ENCODE measurements at places on chromosomes 6 and 20.
A peak's percentile ranks its signal among the peaks of the same experiment; 100 is the strongest.

GRCh38 chr6:71509191-71510005 lies 220.8 kb downstream of the OGFRL1 start:
- no peak for DNase-seq

DNA sequence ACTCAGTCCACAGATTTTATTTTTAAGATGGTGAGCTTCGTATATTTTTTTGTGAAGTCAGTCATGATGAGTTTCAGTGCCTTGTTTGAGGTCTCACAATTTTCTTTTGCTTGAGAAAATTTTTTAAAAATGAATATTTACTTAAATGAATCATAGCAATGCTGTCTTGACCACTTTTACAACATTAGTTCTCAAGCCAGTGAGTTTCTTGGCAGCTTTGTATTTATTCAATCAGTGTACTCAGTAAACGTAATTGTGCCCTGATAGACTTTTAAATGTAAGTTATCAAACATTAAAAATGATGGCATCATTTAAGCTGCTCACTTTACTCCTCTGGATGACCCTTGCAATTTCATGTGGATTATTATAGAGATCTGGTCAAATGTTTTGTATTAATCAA lies 261.4 kb downstream of the KHDC1L start:
- DNase-seq, result no peak

DNA sequence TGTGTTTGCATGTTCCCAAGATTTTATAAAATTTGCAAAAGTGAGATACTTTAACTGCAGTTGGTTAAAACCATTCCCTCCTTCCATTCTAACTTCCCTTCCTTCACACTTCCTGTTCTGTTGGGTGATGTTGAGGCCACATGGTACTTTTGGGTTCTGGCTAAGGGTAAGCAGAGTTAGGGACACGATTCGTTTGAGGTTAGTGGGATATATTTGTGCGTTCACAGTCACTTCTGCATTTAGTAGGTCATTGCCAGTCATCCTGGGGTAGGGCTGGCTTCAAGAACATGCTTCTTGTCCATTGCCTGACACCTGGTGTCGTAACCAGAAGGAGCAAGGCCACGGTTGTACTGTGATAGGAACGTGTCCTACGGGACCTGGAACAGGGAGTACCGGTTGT lies 340.1 kb downstream of the ZFAND3 start:
- DNase-seq, result no peak

GRCh38 chr20:41447006-41447405 lies 80.4 kb upstream of the EMILIN3 start:
- no peak for DNase-seq

DNA sequence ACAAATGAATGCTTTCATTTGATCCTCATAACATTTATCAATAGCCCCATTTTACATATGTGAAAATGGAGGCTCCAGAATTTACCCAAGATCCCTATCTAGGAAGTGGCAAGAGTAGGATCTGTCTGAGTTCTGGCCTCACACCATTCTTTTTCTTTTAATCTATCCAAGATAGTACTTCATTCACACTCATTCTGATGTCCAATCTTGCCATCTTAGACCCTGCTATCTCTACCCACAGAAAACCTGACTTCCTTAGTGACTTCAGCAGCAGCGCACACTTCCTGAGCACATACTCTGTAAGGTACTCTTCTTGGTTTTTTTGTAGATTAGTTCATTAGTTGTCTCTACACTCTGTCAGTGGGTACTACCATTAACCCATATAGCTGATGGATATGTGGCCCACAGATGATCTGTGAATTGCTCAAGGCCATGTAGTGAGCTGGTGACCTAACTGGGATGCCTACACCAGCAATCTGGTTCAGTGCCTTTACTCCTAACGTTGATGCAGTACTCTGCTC lies 36.3 kb downstream of the COX4I2 start:
- no peak for DNase-seq

DNA sequence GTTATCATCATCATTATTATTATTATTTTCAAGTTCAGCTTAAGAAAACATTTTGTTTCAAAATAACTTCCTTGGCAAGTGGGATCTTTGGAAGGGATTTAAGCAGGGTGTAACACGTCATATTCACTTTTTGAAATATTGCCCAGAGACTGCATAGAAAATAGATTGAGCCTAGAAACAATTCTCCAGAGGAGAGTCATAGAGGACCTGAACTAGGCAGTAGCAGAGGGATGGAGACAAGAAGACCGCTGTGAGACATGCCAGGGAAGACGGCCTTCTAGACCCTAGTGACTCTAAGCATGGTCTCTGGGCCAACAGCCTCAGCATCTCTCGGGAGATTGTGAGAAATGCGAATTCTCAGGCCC lies 55.5 kb downstream of the EDN1 start:
- no peak for DNase-seq

DNA sequence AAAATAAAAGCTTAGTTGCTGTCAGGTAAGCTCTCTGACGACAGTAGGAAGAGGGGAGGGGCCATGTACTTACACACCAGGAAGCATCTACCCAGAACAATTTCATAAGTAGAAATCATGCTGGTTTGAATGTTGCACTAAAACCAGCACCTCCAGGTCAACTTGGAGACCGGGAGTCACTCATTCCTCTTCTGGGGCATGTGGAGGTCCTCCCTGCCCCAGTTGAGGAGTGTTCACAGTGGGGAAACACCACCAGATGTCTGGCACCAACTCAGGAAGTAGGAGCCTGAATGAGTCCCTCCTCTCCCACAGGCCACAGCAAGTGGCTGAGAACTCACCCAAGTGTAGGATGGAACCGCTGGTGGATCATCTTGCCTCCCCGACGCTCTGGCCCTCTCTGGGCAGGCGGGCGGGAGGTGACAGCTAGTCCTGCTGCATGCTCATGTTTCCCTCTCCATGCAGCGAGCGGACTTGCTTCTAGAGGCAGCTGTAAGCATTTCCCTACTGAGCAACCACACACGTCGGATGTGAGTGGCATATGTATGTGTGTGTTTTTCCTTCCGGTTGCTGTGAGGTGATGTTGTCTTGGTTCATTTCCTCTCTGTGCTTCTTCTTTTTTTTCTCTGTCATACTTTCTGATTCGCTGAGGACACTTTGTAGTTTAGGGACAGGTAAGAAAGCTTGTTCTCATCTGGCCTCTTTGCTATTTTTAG lies 149.5 kb upstream of the NEDD9 start:
- no peak for DNase-seq

GRCh38 chr6:16336056-16336818 lies 97.8 kb downstream of the GMPR start:
- DNase-seq, result no peak

DNA sequence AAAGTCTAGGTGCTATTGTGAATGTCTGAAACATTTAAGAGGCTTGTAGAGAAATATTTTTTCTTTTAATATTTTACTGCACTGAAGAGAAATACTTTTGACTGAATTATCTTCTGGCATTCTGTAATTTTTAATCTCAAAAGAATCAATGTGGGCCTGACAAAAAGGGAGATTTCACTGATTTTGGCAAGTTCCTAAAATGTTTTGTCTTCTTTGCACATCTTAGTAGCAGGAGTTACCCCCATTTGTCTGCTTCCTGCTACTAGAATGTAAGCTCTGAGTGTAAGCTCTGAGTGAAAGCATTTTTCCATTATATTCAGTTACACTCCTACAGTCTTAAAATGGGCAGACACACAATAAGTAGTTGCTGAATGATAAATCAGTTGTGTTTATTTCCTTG lies 31.1 kb downstream of the HDAC2 start:
- no peak for DNase-seq

- no peak for DNase-seq
Measured at GRCh38 chr6:167993169-167993568, 4.3 kb upstream of the KIF25 start.

- no peak for DNase-seq
Measured at GRCh38 chr20:59678288-59678687, 73.9 kb downstream of the PHACTR3 start.

DNA sequence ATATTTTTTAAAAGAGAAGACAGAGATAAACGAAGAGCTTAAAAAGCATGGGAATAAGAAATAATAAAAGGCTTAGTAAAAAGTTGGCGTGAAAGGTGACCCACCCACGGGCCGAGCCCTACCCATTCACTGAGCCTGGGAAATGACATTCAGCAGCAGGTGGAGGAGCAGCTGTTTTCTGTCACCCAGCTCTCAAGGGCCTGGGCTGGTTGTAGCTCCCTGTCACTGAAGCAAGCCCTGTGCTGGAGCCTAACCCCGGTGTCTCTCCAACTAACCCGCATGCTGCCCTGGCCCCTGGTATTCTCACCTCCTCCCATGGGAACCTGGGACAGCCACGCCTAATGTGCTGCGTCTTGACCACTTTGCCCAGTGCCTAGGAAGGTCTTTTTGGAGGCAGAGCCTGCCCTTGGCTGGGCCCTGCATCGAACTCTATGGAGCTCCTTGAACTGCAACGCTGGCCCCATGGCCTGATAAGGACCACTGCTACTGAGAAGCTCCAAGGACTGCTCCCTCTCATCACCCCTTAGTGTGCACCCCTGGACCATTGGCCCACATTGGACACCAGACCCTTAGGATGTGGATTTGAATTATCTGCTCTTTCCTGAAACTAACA lies 68.8 kb upstream of the IYD start:
- DNase-seq, result no peak

DNA sequence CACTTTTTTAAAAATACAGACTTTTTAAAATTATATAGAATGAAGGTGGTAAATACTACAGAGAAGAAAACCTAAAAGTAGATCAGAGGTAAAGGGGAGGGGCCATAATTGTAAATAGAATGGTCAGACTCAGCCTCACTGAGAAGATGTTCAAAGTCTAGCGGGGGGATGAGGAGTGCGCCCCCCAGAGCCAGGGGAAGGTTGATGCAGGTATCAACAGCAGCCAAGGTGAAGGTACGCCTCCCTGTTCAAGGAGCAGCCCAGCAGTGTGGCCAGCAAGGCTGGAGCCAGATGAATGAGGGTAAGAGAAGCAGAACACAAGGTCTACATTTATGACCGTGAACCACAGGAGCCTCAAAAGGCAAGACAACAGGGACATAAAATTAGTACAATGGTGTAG lies 204.1 kb downstream of the PTPRT start:
- DNase-seq, result no peak

DNA sequence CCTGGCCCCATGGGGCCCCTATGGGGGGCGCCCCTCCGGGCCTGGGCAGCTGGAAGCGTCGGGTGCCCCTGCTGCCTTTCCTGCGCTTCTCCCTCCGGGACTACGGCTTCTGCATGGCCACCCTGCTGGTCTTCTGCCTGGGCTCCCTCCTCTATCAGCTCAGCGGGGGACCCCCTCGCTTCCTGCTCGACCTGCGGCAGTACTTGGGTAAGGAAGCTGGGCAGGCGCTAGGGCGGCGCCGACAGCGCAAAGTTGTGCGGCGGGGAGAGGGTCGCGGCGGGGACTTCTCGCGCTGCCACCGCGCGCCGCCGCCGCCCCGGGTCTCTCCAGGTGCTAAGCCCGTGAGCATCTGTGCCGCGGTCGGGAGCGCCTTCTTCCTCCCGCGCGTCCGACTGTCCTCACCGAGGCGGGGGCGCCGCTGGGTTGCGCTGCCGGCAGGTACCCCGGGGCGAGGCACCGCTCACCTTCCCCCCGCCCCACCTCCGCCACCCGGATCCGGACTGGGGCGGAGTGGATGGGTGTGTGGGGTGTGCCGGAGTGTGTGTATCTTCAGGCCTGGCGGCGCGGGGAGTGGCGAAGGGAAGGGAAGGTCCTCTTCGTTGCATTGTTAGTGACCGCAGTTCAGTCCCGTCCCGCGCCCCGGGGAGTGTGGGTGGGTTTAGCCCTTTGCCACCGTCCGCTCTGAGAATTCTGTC lies 788 bp downstream of the UST start:
- DNase-seq, result no peak

DNA sequence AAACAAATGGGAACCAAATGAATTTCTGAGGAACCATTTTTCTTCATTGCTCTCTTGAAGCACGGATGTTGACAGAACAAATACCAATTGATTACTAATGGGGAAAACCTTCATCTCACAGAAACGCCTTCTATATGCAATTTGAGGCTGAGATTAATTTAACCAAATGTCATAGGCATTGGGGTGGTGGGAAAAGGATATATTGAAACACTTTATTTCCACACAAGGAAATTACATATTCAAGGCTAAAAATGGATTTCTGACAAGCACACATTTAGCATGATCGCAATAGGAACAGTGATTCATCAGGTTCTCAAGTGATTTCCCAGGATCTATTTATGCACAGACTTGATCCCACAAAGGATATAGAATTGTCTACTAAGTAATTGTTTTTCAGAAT lies 88.9 kb downstream of the COL12A1 start:
- DNase-seq, result no peak

- peak; percentile 87 for DNase-seq
Measured at GRCh38 chr20:62590309-62591121, 51.8 kb upstream of the SLCO4A1 start.

GRCh38 chr6:97654674-97655073 lies 371.7 kb upstream of the MMS22L start:
- no peak for DNase-seq

GRCh38 chr6:43923376-43924221 lies 153.6 kb downstream of the VEGFA start:
- no peak for DNase-seq

DNA sequence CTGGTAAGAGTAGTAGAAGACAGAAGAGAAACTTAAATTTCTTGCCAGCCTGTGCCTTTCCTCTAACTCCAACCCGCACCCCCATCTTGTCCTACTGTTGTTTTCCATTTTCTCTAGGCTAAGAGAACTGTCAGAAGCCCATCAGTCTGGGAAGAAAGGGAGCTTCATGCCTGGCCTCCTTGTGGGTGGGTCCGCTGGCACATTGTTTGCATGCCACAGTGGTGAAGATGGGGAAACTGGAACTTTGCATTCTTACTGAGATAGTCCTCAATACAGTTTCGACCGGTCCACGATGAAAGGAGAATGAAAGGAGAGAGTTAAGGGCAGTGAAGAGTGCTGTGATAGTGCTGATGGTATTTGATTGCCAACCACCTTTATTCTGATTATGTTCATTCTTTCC lies 103.1 kb downstream of the TCP11 start:
- DNase-seq, result no peak

All from 8988T (cell line).